ENCODE measurements at places on chromosomes 2 and 18. TPM values are rescaled to one million over a fixed set of nuclear protein-coding genes. Genes with fewer than 3 reads are reported as not detected.

- H3K27me3 ChIP-seq = no peaks in the 10 kb centered on the region
- no peak overlapping the region for H3K27ac ChIP-seq
- H3K4me1 ChIP-seq = no peaks in the 10 kb centered on the region
- no peaks in the 10 kb centered on the region for H3K36me3 ChIP-seq
These were observed 817.1 kb upstream of the FSHR start for GRCh38 chr2:49971453-49971852.

DNA sequence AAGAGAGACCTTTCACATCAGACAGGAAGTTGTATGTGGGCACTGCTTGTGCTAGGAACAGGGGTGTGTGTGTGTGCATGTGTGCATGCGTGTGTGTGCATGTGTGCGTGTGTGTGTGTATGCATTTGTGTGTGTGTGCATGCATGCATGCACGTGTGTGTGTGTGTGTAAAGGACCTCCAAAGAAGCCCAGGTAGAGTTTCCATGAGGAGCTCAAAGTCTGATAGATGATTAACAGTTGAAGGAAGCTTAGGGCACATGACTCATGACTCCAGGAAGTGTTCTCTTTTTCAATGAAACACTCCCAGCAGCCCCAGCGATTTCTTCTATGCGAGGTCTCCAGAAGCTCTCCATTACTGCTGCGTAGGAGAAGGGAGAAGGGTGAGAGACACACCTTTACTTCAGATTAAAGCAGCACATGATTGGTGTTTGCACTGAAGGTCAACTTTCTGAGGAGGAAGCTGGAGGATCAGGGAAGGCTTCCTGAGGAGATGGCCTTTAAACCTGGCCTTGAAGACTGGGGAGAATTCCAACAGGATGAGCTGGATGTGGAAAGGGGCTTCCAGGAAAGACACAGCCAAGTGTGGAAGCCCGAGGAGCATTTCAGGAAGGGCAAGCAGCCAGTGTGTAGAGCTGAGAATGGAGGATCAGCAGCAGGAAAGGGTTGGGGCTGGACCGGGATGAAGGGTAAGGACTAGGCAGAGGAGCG is 77.7 kb downstream of the SMAD4 start:
- H3K4me3 ChIP-seq = no peak overlapping the region
- H3K27ac ChIP-seq = no peak overlapping the region
- DNase-seq = no peak
- H3K36me3 ChIP-seq = no peaks in the 10 kb centered on the region

Gene B3GNT7
- 12.0 TPM for polyA plus RNA-seq

GRCh38 chr2:238776003-238776760 is 71.7 kb upstream of the TWIST2 start:
- no peak overlapping the region for H3K27ac ChIP-seq
- H3K36me3 ChIP-seq = no peaks in the 10 kb centered on the region
- H3K4me1 ChIP-seq = peaks cover 10% of the 10 kb centered on the region
- DNase-seq = no peak

Gene ALPP
- polyA plus RNA-seq = 0.03 TPM

DNA sequence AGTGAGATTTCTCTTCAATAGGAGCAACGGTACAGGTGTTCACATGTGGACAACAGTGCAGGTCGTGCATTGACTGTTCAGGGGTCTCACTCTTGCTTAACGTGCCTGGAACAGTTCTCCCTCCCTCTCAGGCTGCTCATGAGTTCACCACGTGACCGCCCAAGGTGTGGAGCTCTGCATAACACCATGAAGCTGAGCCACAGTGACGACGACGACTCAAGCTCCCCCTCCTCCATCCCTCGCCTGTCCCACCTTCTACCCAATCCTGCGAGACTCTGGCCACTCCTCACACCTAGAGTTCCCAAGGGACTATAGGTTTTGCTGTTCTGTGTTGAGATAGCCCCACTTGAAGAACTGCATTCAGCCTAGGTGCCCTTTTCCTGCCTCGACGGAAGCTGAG is 42.8 kb downstream of the STK25 start:
- H3K27ac ChIP-seq = no peak overlapping the region
- H3K4me3 ChIP-seq = no peak overlapping the region
- no peaks in the 10 kb centered on the region for H3K4me1 ChIP-seq

- H3K4me1 ChIP-seq = no peaks in the 10 kb centered on the region
- H3K27ac ChIP-seq = no peak overlapping the region
- H3K4me3 ChIP-seq = no peak overlapping the region
- H3K27me3 ChIP-seq = no peaks in the 10 kb centered on the region
These were observed 890.2 kb upstream of the VRK2 start for GRCh38 chr2:57156231-57156924.

- no peaks in the 10 kb centered on the region for H3K27me3 ChIP-seq
- H3K36me3 ChIP-seq = no peaks in the 10 kb centered on the region
- no peak for DNase-seq
- no peak overlapping the region for H3K27ac ChIP-seq
- H3K4me1 ChIP-seq = no peaks in the 10 kb centered on the region
These were observed 22.6 kb upstream of the PELI1 start for GRCh38 chr2:64166637-64167420.

- DNase-seq = no peak
- H3K27me3 ChIP-seq = no peaks in the 10 kb centered on the region
- H3K27ac ChIP-seq = no peak overlapping the region
- H3K36me3 ChIP-seq = no peaks in the 10 kb centered on the region
- no peaks in the 10 kb centered on the region for H3K4me1 ChIP-seq
These were observed 83.2 kb downstream of the PPP1R1C start for GRCh38 chr2:182068811-182069210.

DNA sequence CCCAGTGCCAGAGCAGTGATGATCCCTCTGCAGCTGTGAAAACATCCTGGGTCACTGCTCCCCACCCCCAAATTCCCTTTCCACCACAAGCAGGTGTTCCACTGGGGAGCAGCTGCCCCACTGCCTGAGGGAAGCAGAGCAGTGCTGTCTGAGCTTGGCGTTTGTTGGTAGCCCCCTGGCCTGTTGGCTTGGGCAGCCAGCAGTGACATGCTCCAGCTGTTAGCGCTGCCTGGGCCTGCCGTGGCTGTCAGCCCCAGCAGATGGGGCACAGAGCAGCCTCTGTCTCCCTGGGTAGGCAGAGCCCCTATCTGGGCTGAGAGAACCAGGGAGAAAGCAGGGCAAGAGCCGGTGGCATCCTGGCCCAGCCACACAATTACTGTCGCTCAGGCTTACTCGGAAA is 247.7 kb downstream of the GLI2 start:
- no peaks in the 10 kb centered on the region for H3K4me1 ChIP-seq
- H3K4me3 ChIP-seq = no peak overlapping the region
- peaks cover 34% of the 10 kb centered on the region for H3K36me3 ChIP-seq
- H3K27ac ChIP-seq = no peak overlapping the region
- DNase-seq = peak; percentile 51
- H3K27me3 ChIP-seq = no peaks in the 10 kb centered on the region

- H3K27ac ChIP-seq = no peak overlapping the region
- H3K4me1 ChIP-seq = no peaks in the 10 kb centered on the region
- no peak for DNase-seq
- no peaks in the 10 kb centered on the region for H3K27me3 ChIP-seq
- no peaks in the 10 kb centered on the region for H3K36me3 ChIP-seq
- no peak overlapping the region for H3K4me3 ChIP-seq
These were observed 212.0 kb downstream of the CPS1 start for GRCh38 chr2:210768329-210768910.

DNA sequence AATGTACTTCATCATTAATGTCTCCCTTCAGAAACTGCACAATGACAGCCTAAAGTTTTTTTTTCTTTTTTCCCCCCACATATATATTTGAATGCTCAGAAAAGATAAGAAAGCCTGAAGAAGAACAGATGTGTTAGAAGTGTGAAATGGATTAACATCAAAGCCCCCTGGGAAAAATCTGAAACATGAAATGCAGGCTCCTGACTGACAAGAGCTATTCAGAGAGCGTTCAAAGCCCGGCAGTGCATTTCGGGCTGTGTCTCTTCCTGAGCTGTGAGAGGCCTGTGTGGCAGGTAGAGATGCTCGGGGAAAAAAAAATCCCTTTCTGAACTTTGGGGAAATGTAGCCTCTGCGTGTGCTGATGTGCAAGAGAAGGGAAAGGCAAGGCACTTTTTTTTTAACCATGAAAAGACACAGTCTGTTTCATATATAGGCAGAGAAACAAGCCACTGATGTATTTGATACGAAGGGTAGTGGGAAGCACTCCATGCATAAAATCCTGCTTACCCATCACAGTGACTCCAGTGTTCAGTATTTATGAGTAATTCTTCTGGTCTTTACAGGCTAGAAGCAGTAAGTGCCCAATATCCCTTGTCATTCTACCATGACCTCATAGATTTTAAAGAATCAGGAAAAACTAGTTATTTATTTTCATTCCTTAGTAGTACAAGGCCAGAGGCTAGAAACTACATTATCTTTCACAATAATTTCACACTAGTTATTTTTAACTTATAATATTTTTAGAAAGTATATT is 1574.2 kb upstream of the PIK3C3 start:
- no peak overlapping the region for H3K27ac ChIP-seq
- H3K27me3 ChIP-seq = no peaks in the 10 kb centered on the region
- H3K4me3 ChIP-seq = no peak overlapping the region
- no peak for DNase-seq
- no peaks in the 10 kb centered on the region for H3K36me3 ChIP-seq

- no peaks in the 10 kb centered on the region for H3K4me1 ChIP-seq
- H3K27ac ChIP-seq = no peak overlapping the region
- no peak for DNase-seq
- H3K36me3 ChIP-seq = no peaks in the 10 kb centered on the region
- no peak overlapping the region for H3K4me3 ChIP-seq
- H3K27me3 ChIP-seq = no peaks in the 10 kb centered on the region
These were observed 184.3 kb downstream of the MCFD2 start for GRCh38 chr2:46731280-46731679.

- H3K4me3 ChIP-seq = no peak overlapping the region
- no peaks in the 10 kb centered on the region for H3K4me1 ChIP-seq
- H3K36me3 ChIP-seq = no peaks in the 10 kb centered on the region
- H3K27ac ChIP-seq = no peak overlapping the region
- DNase-seq = no peak
These were observed 391.3 kb upstream of the FIGN start for GRCh38 chr2:164126960-164127660.

- H3K36me3 ChIP-seq = peaks cover 7% of the 10 kb centered on the region
- DNase-seq = no peak
- no peaks in the 10 kb centered on the region for H3K27me3 ChIP-seq
- H3K4me3 ChIP-seq = no peak overlapping the region
- H3K4me1 ChIP-seq = peaks cover 50% of the 10 kb centered on the region
These were observed 25.2 kb downstream of the B3GNT2 start for GRCh38 chr2:62221141-62221540.

Data from sigmoid colon (tissue), 7 donors.